ENCODE measurements at places on chromosomes 12 and 14. TPM values are rescaled to one million over a fixed set of nuclear protein-coding genes. Genes with fewer than 3 reads are reported as not detected.

DNA sequence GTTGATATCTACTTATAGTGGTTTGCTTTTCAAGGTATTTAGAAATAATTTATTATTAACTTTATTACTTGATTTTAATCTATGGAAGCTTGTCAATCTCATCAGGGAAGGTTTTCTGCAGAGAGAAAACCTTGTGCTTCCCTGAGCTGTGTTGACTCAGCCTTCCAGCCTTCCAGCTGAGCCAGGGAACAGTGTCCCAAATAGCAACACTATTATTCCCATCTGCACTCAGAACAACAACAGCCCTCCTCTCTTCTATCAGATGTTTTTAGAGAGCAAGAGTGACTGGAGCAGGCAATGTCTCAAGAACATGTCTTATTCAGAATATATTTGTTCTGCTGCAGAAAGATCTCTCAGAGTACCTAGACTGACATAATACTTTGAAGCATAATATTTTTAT lies 389.9 kb upstream of the GARIN6 start:
- DNase-seq: no peak

DNA sequence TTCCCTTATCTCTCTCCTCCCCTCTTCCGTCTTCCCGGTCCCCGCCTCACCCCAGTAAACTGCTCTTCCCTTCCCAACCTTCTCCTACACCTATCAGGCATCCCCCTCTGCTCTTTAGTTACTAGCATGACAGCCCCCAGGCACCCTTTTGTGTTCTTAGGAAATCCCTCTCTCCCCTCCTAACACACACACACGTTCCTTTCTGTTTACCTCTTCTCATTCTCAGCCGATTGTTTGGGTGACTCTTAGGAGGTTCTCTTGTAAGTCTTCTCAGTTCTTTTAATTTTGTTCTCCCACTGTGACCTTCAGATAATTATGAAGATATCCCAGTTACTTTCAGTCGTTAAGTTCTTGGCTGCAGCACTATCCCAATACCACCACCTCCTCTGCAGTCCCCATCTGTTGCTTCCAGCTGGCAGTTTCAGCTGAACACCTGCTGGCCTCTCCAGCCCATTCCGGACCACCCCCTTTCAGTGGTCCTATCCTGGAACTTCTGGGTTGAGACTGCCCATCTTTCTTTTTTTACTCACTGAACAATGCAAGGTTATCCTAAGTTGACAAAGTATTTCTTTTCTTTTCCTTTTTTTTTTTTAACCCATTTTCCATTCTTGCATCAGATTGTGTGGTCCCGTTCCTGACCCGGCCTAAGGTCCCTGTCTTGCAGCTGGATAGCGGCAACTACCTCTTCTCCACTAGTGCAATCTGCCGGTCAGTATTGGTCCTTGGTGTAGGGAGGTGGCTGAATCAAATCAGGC lies 711 bp downstream of the MARS1 start:
- peak; percentile 15 for DNase-seq

DNA sequence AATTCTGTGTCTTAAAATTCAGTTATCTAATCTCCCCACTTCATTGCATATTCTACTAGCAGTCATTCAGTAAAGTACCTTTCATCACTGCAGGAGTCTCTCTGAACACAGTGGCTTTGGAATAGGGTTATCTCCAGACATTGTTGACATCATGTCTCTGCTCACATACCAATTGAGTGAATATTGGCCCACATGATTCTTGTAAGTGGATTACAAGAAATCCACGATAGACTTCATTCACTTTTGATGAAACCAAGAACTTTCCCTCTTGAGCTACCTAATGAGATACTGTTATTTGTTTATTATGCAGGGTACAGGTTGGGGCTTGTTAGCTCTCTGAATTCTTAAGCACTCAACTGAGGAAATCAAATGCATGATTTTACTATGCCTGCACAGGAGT lies 284.9 kb downstream of the RAD51B start:
- DNase-seq: no peak

GRCh38 chr12:47920913-47921312 lies 16.1 kb upstream of the VDR start:
- no peak for DNase-seq

GRCh38 chr14:70149596-70150165 lies 39.1 kb downstream of the SLC8A3 start:
- DNase-seq: no peak

DNA sequence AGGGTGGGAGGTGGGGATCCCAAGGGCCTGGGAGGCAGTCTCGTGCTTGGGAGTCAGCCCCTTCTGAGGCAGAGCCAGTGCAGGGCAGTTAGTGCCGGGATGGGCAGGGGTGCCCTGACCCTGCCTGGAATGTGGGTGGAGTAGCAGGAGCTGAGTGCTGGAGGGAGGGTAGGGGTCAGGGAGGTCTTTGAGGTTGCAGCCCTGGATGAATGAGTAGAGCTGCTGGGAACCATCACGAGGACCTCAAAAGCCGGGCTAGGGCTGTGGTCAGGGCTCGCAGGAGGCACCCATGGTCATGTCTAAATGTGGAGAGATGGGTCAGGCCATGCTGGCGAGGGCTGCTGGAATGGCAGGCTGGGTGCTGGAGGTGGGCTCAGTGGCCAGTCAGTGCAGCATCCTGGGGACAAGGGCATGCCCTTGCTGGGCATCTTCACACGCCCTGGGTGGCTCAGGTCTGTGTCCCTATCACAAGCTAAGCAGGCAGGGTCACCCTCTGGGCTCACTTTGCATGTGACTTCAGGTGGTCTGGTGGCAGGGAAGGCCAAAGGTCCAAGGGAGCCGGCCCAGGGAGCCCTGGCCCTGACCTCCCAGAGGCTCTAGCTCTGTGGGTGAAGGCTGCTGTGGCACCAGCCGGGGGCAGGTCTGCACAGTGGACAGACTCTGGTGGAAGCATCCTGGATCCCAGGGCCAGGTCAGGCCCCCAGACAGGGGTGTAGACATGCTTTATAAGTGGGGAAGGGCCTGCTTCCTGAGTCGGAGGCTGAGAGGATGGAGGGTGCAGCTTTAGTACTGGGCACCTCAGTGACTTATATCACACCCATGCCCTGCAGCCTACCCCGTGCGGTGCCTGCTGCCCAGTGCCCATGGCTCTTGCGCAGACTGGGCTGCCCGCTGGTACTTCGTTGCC lies 24.5 kb downstream of the PAPLN start:
- no peak for DNase-seq

GRCh38 chr14:102586420-102587104 lies 5.9 kb upstream of the RCOR1 start:
- DNase-seq: no peak

DNA sequence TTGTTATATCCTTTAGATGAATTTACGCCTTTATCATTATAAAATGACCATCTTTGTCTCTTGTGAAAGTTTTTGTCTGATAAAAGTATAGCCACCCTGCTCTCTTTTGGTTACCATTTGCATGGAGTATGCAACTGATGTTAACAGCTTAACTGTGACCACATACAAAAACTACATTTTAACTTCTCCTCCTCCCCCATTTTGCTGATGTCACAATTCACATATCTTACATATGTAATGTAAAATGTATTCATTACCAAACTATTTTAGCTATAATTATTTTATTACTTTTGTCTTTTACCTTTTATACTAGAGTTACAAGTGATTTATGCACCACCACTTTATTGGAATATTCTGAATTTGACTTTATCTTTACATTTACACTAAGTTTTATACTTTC lies 184.5 kb upstream of the NPAS3 start:
- DNase-seq: no peak

DNA sequence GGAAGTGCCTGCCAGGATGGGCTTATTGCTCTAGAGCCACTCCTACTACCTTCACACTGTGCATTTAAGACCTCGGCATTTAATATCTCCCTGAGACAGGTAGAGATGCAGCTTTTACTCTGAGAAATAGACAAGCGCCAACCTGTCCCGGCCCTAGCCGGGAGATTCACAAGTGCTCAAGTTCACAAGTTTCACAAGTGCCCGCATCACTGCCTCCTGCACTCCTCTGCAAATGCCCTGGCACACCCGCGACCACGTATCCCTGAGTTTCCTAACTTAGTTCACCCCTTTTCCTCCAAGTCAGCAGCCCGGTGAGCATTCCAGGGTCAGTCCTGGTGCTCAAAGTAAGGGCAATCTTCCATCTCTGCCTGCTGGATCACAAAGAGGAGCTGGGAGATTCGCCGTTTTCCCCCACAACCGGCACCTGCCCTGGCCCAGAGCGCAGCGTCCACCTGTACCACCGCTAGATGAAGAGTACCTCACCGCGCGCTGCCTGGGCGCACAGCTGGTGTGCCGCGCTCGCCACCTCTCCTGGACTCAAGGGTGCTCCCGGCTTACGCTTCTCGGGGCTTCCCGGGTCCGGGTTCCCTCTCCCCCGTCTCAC lies 5.0 kb upstream of the SLC38A4 start:
- DNase-seq: peak; percentile 70

GRCh38 chr12:40056373-40056772 lies 49.5 kb downstream of the SLC2A13 start:
- no peak for DNase-seq

DNA sequence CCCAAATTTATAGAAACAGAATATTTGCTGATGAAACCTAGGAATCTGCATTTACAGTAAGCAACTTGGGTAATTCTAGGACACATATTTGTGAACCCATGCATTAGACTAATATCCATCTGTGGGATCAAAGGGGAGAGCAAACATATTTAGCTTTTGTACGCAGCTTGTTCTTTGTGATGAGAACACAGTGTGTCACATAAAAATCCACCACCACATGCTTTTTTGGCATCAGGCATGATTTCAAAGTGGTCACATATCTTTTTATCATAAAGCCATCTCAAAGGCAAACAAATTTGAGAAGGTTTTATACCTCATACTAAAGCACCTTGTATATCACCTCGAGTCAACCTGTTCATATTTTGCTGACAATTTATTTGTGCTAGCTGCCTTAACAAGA lies 15.7 kb downstream of the DNAL1 start:
- DNase-seq: no peak

DNA sequence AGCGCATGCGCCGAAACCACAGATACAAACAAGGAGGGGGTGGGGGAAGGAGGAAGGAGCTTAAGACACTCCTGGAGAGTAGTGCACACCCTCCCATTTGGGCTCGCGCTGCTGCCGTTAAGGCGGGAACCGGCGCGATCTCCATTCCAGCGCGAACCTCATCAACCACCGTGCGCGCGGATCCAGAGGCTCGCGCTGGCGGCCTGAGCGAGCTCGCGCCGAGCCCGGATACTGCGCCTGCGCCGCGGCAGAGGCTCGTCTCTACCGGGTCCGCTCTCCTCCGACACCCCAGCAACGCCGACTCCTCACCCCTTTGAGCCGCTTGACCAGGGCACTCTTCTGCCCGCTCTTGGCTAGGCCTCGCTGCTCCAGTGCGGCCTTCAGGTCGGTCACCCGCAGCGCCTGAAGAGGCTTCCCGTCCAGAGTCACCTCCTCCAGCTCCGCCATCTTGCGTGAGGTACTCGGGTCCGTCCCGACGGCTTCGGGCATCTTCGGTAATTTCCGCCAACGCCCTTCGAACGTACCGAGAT lies at the start of gene ACIN1:
TSS of gene ACIN1 (minus strand) at position 471 of the 530 bp plus-strand sequence. CDS start at position 447, 24 bp downstream.
- DNase-seq: no peak

DNA sequence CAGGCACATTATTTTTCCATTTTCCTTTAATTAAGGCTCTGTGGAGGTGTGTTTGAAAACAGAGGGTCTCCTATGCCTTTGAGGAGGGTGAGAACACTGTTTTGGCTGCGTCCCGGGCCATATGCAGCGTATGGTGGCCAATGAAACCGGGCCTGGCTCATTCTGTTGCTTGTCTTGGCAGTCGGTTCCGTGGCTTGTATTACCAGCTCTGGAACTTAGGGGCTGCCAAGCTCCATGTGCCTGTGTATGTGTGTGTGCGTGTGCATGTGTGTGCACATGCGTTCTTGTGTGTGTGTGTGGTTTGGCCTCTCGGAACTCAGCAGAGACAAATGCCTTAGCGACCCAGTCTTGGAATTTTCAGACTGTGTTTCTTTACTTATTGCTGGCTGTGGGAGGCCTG lies 2.7 kb downstream of the JDP2 start:
- no peak for DNase-seq

DNA sequence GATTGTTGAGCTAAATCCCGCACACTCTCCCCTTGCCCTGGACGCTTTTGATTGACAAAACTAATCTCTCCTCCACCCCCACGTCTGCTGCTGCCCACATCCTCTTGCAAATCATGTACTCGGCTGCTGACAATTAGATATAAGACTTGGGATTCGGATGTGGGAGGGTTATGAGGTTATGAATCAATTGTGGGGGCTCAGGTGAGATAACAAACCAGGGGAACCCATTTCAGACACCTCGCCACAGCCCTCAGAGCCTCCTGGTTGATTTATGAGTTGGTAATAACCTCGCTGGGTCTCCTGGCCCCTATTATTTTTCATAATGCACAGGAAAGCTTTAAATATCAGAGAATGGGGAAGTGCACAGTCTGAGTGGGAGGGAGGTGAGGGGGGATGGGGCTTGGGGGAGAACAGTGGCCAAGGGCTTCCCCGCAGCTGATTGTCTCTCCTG lies 449.9 kb downstream of the DPF3 start:
- no peak for DNase-seq

- DNase-seq: no peak
These were observed 386.9 kb downstream of the ZFP36L1 start for GRCh38 chr14:68405961-68406360.

- DNase-seq: no peak
These were observed 114.0 kb upstream of the HIF1A start for GRCh38 chr14:61581340-61581739.

Gene OR4E2
- not detected for total RNA-seq

Gene B4GALNT1
- total RNA-seq: 11.1 TPM

Gene CCDC38
- not detected for total RNA-seq

Gene TAS2R46
- 0.78 TPM for total RNA-seq

Gene KRT73
- not detected for total RNA-seq

Gene FBXL14
- total RNA-seq: 6.9 TPM

Gene MYO1H
- total RNA-seq: not detected

Gene GALNT9
- not detected for total RNA-seq

Measured in cardiac septum (tissue), 1 donor.